Cortex of kidney (tissue), 1 donor: ENCODE measurements at places on chromosomes 5 and 9.

DNA sequence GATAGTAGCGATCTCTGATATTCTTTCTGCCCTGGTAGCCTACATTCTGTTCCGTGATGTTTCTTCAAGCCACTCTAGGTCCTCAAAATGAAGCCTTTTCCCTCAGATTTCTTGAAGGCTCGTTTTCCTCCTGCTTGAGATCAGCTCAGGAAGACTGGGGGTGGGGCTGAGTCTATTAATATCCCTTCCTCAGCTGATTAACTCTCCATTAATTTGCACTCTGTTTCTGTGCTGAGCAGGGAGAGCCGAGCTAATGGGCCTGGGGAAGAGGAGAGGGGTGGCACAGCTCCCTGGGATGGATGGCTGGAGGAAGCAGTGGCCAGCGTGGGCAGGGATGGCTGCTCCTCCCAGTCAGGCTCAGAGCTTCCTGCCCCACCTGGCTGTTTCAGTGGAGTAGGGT, 93.3 kb downstream of the PPARGC1B start:
- no peak for DNase-seq

DNA sequence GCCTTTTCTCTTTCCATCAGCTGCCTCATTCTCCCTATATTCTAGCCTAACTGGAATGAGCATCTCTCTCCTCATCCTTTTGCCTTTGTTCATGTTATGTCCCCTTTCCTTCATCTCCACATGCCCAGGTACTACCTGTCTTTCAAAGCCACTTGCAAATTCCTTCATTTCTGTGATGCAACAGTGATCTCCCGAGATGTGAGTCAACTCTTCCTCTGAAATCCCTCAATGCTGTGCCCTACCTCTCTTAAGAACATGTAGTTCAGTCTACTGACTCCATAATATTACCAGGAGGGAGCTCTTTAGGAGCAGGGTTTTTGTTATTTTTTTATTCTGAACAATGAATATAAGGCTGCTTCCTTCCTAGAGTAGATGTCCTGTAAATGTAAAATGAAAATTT, 91.6 kb downstream of the ZNF462 start:
- DNase-seq: no peak

DNA sequence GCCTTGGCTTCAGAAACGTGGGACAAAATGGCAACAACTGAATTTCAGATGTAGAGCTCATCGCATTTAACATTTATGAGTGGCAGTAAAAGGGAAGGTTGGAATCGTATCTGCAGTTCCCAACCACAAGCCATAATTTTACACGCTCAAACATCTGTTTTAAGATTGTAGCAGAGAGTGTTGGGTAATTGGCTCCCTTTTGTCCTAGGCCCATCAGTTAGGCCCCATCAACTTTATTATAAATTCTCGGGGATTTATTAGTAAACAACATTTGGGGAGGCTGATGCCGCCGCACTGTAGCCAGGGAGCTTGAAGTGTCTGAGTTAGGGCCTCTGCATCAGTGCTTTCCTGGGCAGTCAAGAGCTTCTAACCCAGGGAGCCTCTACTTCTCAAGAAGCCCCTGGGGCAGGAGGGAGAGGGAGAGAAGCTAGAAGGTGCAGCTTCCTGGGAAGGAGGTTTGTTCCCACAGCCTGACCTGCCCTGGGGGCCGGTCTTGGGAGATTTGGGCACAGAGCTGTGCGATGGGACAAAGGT, 66.2 kb downstream of the HSPA4 start:
- DNase-seq: no peak

- no peak for DNase-seq
These were observed 346.7 kb downstream of the EFNA5 start for GRCh38 chr5:107324071-107324470.

- DNase-seq: no peak
These were observed 181.0 kb upstream of the NFIL3 start for GRCh38 chr9:91604451-91605179.

DNA sequence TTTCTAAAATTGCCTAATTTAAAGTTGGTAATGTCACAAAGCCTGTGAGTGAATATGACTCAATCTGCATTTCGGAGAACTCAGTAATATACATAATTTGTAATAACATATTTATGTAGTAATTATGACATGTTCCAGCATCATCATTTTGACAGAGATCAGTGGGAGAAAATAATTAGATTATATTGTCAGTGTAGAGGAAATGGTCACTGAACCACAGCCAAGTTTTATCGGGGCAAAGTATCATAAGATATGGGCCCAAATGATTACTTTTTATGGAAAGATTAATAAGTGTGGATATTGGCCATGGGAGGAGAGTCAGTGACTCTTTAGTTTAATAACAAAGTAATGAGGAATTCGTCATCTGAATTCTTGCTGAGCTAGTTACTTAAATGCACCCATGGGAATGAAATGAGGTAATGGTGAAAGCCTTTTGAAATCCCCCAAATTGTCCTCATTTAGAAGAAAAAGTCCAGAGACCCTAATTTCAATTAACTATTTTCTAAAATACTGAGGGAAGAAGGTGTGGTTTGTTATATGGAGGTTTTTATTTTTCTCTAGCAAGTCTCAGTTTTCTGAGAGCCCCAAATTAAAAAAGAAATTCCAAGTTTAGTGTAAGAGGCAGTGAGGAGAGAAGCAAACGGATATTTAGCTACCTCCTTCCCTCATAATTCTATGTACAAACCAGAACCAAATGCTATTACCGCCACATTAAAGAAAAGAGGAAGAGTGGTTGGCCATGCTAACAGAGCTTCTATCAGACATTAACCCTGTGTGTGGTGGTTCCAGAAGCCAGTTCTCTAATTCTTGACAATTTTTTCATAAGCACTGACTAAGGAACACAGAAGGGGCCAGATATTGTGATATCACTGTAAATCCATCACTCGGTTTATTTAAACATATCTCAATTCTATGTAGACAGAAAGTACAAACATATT, 37.7 kb upstream of the MRPS30 start:
- DNase-seq: no peak

- no peak for DNase-seq
These were observed 322.6 kb upstream of the ACTBL2 start for GRCh38 chr5:57805170-57805569.

DNA sequence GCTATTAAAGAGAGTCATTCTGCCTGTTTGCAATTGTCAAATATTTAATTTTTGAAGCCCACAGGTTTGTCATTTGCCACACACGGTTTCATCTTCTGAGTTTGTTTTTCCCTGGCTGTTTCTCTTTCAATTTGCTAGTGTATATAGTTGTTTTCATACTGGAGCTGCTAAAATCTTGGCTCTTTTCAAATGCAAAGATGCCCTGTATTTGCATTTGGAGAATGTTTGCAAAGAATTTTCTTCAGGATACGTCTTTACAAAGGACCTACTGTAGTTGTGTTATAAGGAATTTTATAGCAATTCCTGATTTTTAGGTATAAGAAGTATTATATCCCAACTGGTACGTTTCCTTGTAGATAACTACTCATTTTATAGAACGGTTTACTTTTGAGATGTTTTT, 48.0 kb downstream of the IZUMO3 start:
- DNase-seq: no peak

DNA sequence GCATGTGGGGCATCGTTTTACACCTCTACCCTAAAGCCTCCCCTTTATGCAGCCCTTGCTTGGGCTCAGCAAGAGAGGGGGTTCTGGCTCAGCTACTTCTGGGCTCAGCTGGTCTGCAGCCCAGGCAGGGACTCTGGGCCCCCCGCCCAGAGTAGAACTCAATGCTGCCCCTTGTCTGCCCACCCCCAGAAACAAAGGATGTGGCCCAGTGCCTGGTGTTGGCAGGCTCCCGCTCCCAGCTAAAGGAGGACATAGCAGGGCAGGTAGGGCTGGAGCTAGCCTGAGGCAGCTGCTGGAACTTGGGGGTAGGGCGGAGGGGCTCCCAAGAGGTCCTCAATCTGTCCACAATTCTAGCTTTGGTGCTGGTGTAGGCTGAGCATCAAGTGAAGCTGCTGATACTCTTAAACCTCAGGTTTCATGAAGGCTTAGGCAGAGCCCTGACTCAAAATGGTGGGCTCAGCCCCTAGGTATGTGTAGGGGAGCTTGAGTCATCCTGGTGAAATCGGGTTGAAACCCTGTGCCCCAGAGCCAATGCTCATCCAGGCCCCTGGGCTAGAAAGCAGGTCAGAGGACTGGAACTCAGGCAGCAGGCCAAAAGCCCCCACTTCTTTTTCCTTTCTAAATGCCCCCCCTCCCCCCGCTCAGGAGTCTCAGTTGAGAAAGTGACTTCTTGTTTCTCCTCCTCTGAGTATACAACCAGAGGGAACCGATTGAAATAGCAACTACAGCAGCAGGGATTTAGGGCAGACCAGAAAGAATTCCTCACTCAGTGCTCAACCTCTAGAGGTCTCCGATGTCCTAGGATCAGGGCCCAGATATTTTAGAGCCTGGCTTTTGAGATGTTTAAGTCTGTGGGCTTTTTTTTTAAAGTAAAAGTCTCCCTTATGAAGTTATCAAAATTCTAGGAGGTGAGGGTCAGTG, 11.4 kb downstream of the PSD2 start:
- no peak for DNase-seq

- DNase-seq: no peak
These were observed 376.4 kb downstream of the ARRDC3 start for GRCh38 chr5:91006713-91007112.

GRCh38 chr5:14077501-14077900, 65.6 kb upstream of the TRIO start:
- no peak for DNase-seq

- no peak for DNase-seq
These were observed 569.9 kb downstream of the RAB3C start for GRCh38 chr5:59152701-59153245.

GRCh38 chr9:91040371-91041215, 239.0 kb downstream of the SYK start:
- DNase-seq: no peak

- no peak for DNase-seq
These were observed 8.7 kb downstream of the GALNT10 start for GRCh38 chr5:154199263-154199662.

- no peak for DNase-seq
These were observed 166.4 kb downstream of the PRR16 start for GRCh38 chr5:120630550-120630949.
